Spleen (tissue), 13 donors: ENCODE measurements at places on chromosomes 3 and 15. TPM values are rescaled to one million over a fixed set of nuclear protein-coding genes. Genes with fewer than 3 reads are reported as not detected.

Gene PLA1A
- not detected for total RNA-seq

Gene NRROS
- 33.8 TPM for total RNA-seq

Gene PARP15
- total RNA-seq = 74.7 TPM

Gene CLSTN2
- total RNA-seq = 0.09 TPM

GRCh38 chr3:153166206-153166605 is 4.2 kb downstream of the RAP2B start:
- DNase-seq = no peak

GRCh38 chr15:80560601-80561400 is 134.3 kb upstream of the ABHD17C start:
- DNase-seq = no peak
